Esophagus muscularis mucosa (tissue), 4 donors: ENCODE measurements at places on chromosomes 13 and 19. TPM values are rescaled to one million over a fixed set of nuclear protein-coding genes. Genes with fewer than 3 reads are reported as not detected.

Gene FAM32A
- 83.5 TPM for total RNA-seq

Gene IRF3
- 61.7 TPM for total RNA-seq

Gene TEX101
- total RNA-seq, result not detected

Gene TMEM38A
- 10.4 TPM for total RNA-seq

Gene ZNF490
- total RNA-seq, result 4.3 TPM

Gene COG6
- 19.9 TPM for total RNA-seq

Gene FCAR
- 6.3 TPM for total RNA-seq

Gene ZSWIM9
- total RNA-seq, result 7.5 TPM

Gene CCDC169
- 0.42 TPM for total RNA-seq

DNA sequence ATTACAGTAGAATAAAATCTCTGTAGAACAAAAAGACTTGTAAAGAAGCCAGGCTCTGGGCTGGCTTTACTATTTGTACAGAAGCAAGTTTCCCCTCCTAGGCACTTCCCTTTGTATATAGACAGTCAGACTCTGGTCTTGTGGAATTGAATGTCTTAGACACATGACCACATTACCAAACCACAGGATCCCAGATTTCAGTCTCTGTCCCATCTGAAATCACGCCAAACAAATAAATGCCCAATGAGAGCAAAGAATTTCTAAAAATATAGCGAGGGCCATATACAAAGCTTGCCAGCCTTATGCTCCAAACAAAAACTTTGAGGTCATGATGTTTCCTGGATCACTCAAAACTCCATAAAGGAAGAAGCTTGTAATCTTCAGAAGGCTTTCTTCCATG lies 23.9 kb downstream of the CCDC70 start:
- H3K27me3 ChIP-seq, result no peaks in the 10 kb centered on the region
- no peak overlapping the region for H3K27ac ChIP-seq

DNA sequence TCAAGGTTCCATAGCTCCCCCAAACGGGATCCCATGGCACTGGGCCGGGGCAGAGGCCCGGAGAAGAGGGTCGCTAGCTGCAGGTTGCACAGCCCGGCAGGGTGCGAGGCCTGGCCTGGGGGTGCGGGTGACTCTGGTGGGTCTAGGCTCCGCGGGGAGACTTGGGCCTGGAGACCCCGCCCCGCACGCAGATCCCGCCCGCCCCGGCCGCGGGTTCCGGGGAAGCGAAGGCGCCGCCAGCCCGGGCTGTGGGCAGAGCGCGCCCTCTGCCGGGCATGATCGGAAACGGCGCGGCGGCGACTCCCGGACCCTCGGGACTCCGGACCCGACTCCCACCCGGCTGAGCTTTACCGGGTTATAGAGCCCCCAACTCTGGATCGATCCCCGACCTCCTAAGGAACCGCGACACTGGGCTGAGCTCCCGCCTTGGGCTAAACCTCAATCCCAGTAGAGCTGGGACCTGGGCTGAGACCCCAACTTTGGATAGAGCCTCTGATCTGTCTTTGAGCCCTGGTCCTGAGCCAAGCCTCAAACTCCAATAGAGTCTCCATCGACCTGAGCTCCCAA lies 3.1 kb upstream of the TNFAIP8L1 start:
- H3K4me3 ChIP-seq, result peak overlapping the region; percentile 56
- peaks cover 49% of the 10 kb centered on the region for H3K4me1 ChIP-seq
- H3K27ac ChIP-seq, result no peak overlapping the region
- no peak for DNase-seq
- H3K36me3 ChIP-seq, result no peaks in the 10 kb centered on the region
- H3K27me3 ChIP-seq, result peaks cover 8% of the 10 kb centered on the region

DNA sequence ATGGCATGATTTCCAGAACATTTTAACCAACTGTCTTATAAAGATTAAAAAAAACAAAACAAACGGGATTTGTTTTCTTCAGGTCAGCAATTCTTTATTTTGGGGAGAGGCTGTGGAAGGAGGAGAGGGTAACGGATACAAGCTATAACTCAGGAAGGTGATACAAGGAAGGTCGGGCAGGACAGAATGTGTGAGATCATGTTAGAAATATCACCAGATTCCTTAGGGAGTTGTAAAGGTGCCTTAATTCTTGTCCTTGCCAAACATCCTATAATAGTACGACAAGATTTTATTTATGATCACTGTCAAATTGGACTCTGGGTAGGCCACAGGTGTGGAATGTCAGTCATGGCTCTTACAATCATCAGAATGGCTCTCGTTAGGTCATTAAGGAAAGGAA lies 503.1 kb downstream of the DIAPH3 start:
- DNase-seq, result no peak
- peaks cover 7% of the 10 kb centered on the region for H3K4me1 ChIP-seq
- no peak overlapping the region for H3K4me3 ChIP-seq
- no peaks in the 10 kb centered on the region for H3K36me3 ChIP-seq

GRCh38 chr19:12937093-12937926 lies 1.1 kb upstream of the CALR start:
- peak overlapping the region; percentile 96 for H3K27ac ChIP-seq
- H3K36me3 ChIP-seq, result peaks cover 25% of the 10 kb centered on the region
- H3K4me3 ChIP-seq, result peak overlapping the region; percentile 78
- DNase-seq, result no peak
- H3K27me3 ChIP-seq, result no peaks in the 10 kb centered on the region

DNA sequence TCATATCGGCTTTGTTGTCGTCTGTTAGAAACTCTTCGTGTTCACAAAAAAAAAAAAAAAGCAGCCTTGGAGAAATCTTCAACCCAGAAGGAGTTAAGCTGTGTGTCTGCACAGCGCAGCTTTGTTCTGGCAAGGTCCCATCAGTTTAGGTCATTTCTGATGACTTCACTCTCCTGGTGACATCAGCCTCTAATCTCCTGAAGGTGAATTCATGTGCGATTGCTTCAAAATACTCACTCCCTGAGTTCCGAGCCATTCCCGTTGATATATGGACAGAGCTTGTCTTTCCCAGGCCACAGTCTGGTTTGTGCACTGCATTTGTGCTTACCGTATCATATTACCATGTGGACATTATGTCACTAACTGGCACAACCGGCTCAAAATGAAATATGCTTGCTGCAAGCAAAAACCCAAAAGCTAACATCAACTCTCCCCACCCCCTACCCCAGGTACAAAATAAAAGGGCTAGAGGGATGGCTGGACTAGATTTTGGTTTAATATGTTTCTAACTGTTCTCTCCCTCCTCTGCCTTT lies 342.4 kb downstream of the KCNRG start:
- no peaks in the 10 kb centered on the region for H3K27me3 ChIP-seq
- H3K4me1 ChIP-seq, result peaks cover 43% of the 10 kb centered on the region
- no peak overlapping the region for H3K27ac ChIP-seq

GRCh38 chr19:29889702-29890101 lies 52.3 kb upstream of the URI1 start:
- H3K27me3 ChIP-seq, result peaks cover 14% of the 10 kb centered on the region
- H3K4me1 ChIP-seq, result peaks cover 4% of the 10 kb centered on the region
- H3K27ac ChIP-seq, result no peak overlapping the region

DNA sequence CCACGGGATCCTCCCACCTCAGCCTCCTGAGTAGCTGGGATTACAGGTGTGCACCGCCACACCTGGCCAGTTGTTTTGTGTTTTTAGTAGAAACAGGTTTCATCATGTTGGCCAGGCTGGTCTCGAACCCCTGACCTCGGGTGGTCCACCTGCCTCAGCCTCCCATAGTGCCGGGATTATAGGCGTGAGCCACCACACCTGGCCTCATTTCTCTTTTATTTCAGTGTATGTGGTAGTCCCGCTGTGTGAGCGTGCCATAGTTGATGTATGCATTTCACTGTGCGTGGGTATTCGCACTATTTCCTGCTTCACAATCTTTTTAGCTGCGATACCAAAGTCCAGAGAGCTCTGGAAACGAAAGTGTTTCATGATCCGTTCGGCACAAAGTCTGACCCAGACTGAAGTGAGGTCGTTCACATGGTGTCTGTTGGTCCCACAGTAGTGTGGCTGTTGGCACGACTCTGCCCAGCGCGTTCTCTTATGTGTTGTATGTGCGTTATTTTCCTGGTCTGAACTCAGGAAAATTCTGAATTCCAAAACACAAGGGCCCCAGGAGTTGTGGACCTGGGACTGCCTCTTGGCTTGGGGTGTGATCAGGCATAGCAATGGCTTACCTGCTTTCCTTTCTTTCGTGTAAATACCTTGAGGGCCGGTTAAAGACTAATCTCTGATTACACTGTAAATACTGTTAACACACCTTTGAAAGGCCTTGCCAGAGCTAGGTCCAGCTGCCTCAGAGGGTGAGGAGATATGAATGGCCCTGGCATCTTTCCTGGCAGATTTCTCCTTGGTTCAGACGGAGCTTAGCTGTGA lies 8.6 kb downstream of the EPN1 start:
- no peaks in the 10 kb centered on the region for H3K27me3 ChIP-seq
- no peak overlapping the region for H3K27ac ChIP-seq
- no peak for DNase-seq
- H3K4me1 ChIP-seq, result peaks cover 50% of the 10 kb centered on the region

GRCh38 chr19:45173816-45174215 lies 4.2 kb downstream of the TRAPPC6A start:
- H3K4me3 ChIP-seq, result no peak overlapping the region
- DNase-seq, result no peak
- no peak overlapping the region for H3K27ac ChIP-seq
- H3K27me3 ChIP-seq, result no peaks in the 10 kb centered on the region
- H3K4me1 ChIP-seq, result peaks cover 33% of the 10 kb centered on the region

- DNase-seq, result no peak
- H3K27me3 ChIP-seq, result no peaks in the 10 kb centered on the region
- H3K27ac ChIP-seq, result no peak overlapping the region
- peaks cover 49% of the 10 kb centered on the region for H3K36me3 ChIP-seq
- no peak overlapping the region for H3K4me3 ChIP-seq
- H3K4me1 ChIP-seq, result peaks cover 10% of the 10 kb centered on the region
These were observed 19.2 kb downstream of the NECTIN2 start for GRCh38 chr19:44865196-44865767.

DNA sequence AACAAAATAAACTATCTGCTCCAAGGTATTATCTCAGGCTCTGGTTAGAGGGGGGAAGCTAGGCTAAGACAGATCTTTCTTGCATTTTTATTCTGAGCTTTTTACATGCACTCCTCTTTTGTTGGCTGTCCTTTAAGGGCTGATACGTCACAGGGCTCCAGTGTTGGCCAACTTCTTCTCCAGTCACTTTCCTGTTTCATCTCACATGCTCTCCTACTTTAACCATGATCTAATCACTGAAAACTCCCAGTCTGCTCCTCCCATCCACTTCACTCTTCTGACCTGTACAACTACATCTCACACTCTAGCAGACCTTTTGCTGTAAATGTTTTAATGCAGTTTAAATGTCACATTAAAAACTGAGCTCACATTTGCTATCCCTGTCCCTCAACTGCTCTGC lies 510.0 kb upstream of the KLF12 start:
- no peaks in the 10 kb centered on the region for H3K27me3 ChIP-seq
- H3K27ac ChIP-seq, result no peak overlapping the region
- H3K4me1 ChIP-seq, result no peaks in the 10 kb centered on the region
- no peak overlapping the region for H3K4me3 ChIP-seq

GRCh38 chr13:33752597-33752996 lies 65.4 kb upstream of the RFC3 start:
- no peak overlapping the region for H3K4me3 ChIP-seq
- H3K36me3 ChIP-seq, result no peaks in the 10 kb centered on the region
- H3K4me1 ChIP-seq, result no peaks in the 10 kb centered on the region
- H3K27ac ChIP-seq, result no peak overlapping the region
- no peak for DNase-seq

DNA sequence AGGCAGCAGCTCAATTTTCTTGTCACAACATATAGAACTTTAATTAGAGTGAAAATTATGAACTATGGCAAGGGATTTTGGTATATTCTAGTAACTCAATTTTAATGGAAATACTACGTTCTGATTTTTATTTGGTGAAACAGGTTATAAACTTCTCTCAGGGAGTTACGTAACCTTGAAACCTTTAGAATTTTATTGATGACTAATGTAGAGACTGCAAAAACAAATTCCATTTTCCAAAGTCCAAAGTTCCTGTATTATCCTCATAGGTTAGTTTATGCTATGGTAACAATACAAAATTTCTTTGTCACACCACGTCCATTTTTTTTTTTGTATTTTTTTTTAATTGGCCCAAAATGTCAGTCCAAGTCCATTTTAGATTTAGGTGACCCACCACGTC lies 185.7 kb downstream of the KLF5 start:
- DNase-seq, result no peak
- no peaks in the 10 kb centered on the region for H3K36me3 ChIP-seq
- no peak overlapping the region for H3K27ac ChIP-seq
- H3K27me3 ChIP-seq, result no peaks in the 10 kb centered on the region

GRCh38 chr19:30378701-30379100 lies 6.5 kb downstream of the ZNF536 start:
- no peak overlapping the region for H3K27ac ChIP-seq
- DNase-seq, result no peak
- H3K4me1 ChIP-seq, result no peaks in the 10 kb centered on the region
- H3K36me3 ChIP-seq, result no peaks in the 10 kb centered on the region

DNA sequence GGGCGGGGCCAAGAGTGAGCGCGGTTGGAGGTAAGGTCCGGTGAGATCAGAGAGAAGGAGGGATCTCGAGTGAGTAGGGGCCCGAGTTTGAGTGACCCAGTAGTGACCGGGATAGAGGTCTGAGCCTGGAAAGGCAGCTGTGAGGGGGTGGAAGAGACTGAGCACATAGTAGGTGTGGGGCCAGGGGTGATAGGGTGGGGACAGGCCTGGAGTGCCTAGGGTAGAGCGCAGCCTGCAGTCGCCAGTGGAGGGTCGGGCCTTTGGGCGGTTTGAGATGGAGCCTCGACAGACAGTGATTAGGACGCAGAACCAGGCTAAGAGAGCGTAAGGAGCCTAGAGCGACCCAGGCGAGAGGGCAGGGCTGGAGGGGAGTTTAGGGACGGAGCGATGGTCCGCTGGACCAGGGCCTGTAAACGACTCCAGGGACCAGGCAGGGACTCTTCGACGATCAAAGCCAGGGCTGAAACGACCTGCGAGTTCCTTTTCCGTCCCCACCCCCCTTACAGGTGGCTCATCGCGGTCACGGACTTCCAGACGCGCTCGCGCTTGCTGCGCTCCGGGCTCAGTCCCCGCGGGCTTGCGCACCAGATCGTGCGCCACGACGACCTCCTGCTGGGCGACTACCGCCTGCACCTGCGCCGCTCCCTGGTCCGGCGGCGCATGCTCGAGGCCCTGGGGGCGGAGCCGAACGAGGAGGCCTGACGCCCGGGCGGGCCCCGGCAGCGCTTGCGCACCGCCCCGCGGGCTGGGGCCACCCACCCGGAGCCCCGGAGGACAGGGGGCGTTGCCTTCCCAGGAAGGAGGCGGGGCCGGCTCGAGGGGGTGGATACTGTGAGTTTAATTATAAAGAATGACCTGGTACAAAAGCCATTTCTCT lies 9.4 kb downstream of the C19orf81 start:
- H3K27ac ChIP-seq, result no peak overlapping the region
- DNase-seq, result no peak
- H3K27me3 ChIP-seq, result peaks cover 37% of the 10 kb centered on the region
- H3K4me1 ChIP-seq, result peaks cover 19% of the 10 kb centered on the region
- H3K36me3 ChIP-seq, result no peaks in the 10 kb centered on the region

- H3K4me3 ChIP-seq, result no peak overlapping the region
- H3K27me3 ChIP-seq, result no peaks in the 10 kb centered on the region
- no peak overlapping the region for H3K27ac ChIP-seq
- no peaks in the 10 kb centered on the region for H3K36me3 ChIP-seq
- DNase-seq, result no peak
- H3K4me1 ChIP-seq, result peaks cover 10% of the 10 kb centered on the region
These were observed 3.5 kb upstream of the ZNF787 start for GRCh38 chr19:56124578-56124977.
